Suppressor macrophage (primary cell): ENCODE measurements at places on chromosomes 7 and 10.

DNA sequence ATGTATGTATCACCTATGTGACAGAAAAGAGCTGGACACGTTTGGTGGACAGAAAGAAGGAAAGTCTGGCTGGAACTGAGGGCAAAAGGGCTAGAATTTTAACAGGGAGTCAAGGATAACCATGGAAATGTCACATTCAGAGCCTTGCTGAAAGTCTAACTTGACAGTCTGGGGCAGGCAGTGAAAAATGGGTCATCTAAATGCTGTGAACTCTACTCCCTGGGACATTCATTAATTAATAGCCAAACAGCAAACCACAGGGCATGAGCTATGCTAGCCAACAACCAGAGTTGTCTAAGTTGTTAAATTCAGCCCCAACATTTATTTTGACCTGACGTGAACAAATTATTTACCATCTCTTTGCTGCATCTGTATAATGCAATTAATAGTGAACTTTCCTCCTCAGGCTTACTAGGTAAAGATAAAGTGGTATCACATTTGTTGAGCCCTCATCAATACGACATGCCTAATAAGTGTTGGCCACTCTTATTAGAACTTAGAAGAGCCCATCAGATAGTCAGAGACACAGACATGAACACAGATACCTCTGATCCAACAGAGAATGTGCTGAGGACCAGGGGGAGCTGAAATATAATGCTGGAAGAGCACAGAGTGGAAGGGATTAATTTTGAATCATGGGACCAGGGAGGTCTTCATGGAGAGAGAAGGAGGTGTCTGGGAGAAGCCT is 109.9 kb downstream of the SORCS1 start:
- no peak for DNase-seq

DNA sequence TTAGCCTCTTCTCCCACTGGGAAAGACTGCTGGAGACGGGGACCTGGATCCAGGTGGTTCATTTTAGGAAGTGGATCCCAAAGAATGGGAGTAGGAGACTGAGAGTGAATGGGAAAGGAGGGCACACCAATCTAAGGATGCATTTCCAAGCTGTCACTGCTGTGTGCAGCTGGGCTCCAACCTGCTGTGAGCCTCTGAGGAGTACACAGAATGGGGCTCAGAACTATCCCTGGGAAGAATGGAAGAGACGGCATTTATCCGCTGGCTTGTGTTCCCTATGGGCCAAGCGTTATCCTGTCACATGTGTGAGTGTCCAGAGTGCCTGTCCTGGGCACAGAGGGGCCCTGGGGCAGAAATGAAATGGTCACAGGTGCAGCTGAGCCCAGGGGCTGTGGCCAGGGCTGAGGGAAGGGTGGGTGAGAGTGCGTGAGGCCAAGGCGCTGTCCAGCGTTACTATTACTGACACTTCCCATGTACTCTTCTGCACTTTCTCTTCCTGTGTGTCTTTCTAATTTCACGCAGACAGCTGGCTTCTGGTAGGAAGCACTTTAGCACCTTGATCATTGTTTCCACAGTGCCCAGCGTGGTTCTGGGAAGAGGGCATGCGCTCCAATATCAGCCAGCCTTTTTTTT is 35.4 kb upstream of the PODXL start:
- no peak for DNase-seq

DNA sequence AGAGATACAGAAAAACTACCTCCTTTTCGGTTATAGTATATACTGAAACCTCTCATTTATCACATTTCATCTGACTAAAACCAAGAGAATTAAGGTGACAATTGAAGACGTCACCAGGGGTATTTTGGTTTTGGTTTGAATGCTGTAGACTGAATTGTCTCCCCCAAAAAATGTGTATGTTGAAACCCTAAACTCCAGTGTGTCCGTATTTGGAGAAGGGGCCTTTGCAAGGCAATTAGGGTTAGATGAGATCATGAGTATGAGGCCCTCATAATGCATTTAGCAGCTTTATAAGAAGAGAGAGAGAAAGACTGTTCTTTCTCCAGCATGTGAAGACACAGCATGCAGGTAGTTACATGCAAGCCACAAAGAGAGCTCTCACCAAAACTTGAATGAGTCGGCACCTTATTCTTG is 59.5 kb downstream of the CACNA2D1 start:
- no peak for DNase-seq

- no peak for DNase-seq
Measured at GRCh38 chr7:39634478-39634805, 11.1 kb downstream of the RALA start.

DNA sequence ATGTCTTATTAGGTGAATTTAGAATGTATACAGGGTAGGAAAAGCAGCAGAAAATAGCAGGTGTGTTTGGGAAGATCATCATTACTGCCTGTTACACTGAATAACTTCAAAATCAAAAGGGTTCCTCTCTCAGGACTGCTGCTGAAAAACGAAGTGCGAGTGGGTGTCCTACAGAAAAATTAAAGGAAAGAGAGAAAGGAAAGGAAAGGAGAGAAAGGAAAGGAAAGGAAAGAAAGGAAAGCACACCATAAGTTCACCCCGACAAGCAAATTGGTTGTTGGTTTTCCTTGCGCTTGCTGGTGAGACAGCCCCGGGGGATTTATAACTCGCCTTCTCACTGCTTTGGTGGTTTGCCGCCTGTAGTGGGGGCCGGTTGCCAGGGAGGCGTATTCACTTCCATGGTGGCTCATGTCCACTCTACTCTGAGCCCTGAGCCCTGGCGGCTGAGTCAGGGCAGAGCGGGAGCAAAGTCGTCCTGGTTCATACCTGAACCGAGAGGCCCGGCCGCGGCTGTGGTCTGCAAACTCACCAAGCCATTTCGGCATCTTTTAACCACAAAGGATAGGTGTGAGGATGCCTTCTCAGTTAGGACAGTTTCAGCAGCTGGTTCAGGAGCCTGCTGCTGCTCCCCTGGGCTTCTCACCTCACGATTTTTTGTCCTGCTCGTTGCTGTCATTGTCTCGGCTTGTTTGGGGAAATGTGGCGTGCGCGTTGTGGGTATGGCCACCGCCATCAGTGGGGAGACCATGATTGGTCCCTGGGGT is 26.1 kb downstream of the INPP5A start:
- no peak for DNase-seq

- DNase-seq, result no peak
Measured at GRCh38 chr10:72729528-72729927, 37.6 kb downstream of the MCU start.

- DNase-seq, result no peak
Measured at GRCh38 chr10:94000638-94001415, 7.1 kb downstream of the PLCE1 start.

GRCh38 chr7:36962367-36962766 is 238.1 kb upstream of the AOAH start:
- DNase-seq, result no peak

- DNase-seq, result no peak
Measured at GRCh38 chr10:125953778-125954385, 57.5 kb downstream of the FANK1 start.

DNA sequence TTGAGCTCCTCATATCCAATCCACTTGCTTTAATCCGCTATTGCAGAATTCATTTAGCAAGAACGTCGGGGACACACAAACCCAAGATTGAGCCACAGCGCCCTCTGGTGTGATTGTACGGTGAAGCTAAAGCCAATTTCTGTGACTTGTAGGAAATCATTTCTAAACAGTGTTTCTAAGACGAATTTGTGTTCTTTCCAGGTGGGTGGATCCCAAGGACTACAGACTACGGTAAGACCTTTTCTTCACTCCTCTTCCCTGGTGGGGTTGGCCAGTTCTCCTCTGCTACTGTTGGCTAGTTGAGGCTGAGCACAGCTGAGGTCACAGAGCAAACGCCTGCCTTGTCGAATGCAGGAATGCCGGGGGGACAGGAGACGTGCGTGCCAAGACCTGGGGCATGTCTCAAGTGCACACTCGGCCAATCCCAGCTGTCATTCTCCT is 5.2 kb downstream of the DMBT1 start:
- DNase-seq, result peak; percentile 86

DNA sequence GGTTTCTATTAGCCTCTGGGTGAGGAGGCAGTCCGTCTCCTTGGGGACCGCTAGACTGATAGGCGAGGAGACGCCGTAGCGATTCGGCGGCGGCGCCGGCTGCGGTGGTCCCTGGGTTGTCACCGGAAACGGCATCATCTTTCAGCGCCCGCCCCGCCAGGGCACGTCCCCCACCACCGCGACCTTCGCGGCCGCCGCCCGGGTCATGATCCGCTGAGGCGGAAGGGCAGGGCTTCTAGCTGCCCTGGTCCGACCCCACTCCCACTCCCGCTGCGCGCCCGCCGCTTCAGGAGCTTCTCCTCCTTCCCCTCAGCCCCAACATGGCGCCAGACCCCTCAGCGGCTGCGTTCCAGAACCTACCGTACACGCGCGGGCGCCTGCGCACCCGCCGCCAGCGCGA is at the start of gene PAPOLB:
Gene PAPOLB, minus strand, starts transcription at position 358 of the 400 bp plus-strand sequence. Its CDS starts 220 bp downstream, at position 138.
- no peak for DNase-seq

DNA sequence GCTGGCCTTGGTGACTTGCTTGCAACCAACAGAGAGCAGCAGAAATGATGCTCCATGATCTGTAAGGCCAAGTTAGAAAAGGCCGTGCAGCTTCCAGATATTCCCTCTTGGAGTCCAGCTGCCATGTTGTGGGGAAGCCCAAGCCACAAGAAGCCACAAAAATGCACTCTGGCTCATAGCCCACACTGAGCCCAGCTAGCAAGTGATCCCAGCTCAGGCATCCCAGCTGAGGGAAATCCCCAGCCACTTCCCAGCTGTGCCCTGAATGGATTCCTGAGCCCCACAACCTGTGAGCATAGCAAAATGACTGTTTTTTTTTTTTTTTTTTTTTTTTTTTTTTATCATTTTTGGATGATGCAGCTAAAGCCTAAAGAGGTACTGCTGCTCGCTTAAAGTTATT is 11.1 kb upstream of the SDK1 start:
- no peak for DNase-seq

DNA sequence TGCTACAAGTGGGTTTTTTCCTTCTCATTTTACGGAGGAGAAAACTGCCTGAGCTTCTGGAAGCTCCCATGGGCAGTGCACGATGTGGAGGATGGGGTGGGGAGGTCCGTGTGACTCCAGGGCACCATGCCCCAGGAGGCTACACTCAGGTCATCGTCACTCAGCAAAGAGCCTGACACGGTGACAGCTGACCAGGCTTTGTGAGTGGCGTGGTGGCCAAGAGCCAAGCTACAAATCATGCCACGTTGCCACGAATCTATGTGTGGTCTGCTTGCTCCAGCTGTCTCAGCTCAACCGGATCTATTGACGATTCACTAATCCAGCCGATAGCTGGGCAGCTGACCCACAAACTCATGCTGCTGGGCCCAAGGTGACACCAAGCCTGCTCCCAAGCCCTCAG is 27.6 kb upstream of the C10orf71 start:
- no peak for DNase-seq

- peak; percentile 91 for DNase-seq
Measured at GRCh38 chr10:102455893-102456471, 4.6 kb upstream of the C10orf95 start.

GRCh38 chr10:68684413-68684812 is 36.6 kb upstream of the CCAR1 start:
- no peak for DNase-seq

GRCh38 chr7:25031007-25031406 is 51.0 kb upstream of the OSBPL3 start:
- DNase-seq, result no peak

GRCh38 chr10:27794157-27794556 is 48.5 kb upstream of the MKX start:
- no peak for DNase-seq

- peak; percentile 84 for DNase-seq
Measured at GRCh38 chr10:11178606-11179515, 161.2 kb downstream of the CELF2 start.

DNA sequence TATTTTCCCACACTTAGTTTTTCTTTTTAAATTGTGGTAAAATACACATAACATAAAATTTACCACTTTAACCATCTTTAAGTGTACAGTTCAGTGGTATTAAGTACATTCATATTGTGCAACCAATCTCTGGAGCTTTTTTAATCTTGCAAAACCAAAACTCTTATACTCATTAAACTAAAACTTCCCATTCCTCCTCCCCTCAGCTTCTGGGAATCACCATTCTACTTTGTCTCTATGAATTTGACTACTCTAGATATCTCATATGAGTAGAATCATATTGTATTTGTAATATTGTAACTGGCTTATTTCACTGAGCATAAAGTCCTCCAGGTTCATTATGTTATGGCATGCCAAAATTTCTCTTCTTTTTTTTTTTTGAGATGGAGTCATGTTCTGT is 86.4 kb upstream of the JAZF1 start:
- DNase-seq, result no peak

GRCh38 chr7:150978126-150978789 is at the start of gene KCNH2:
Gene KCNH2, minus strand, starts transcription at chr7:150978321. Its CDS starts 408 bp downstream, at chr7:150977913.
- no peak for DNase-seq

DNA sequence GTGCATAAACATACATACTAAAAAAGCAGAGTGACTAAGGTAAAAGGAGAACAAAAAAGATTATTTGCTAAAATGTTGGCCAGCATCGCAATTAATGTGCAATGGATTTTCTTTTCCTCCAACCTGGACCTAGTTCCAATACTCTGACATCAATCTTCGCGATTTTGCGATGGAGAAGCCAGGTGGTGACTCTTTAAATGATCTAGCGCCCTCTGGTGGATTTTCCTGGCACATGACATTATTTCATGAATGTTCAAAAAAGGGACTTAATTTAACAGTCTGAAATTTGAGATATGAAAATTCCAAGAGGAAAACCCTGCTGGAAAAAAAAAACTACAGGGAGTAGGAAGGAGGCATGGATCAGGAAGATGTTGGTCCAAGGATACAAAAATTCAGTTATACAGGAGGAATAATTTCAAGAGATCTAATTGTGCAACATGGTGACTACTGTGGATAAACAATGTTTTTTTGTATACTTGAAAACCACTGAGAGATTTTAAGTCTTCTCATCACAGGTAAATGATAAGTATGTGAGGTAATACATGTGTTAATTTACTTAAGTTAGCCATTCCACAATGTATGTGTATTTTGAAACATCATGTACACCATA is 4.3 kb upstream of the KCNMA1 start:
- peak; percentile 87 for DNase-seq
